ENCODE measurements at places on chromosomes 7 and 10.

DNA sequence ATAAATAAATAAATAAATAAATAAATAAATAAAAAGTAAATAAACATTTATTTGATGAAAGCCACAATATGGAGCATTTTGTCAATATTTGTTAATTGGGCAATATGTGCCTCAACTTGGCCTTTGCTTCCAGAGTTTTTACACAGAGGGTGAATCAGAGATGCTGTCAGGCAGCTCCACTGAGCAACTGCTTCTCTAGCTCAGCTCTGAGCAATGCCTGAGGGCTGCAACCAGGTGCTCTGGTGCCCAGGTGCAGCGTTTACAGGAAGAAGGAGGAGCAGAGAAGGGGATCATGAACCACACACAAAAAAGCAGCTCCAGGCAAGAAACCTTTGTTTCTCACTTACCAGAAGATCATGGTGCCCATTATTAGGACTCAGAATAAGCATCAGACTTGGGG lies 876.2 kb upstream of the AUTS2 start:
- no peak for DNase-seq

DNA sequence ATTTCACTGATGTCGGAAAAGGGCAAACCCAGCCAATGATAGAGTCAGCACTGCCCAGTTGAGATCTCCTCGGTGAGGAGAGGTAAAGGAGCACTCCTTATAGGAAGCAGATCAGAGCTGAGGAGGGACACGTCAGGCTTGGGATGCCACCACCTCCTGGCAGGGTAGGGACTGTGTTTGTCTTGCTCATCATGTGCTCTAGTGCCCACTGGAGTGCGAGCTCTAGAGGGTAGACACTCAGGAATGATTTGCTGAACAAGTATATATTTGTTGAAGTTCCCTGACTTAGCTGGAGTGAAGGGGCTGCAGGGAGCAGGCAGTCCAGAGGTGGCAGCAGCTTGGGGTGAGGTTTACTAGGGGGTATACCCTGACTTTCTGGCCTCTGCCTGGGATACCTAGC lies 146.5 kb downstream of the NOC3L start:
- DNase-seq, result no peak

DNA sequence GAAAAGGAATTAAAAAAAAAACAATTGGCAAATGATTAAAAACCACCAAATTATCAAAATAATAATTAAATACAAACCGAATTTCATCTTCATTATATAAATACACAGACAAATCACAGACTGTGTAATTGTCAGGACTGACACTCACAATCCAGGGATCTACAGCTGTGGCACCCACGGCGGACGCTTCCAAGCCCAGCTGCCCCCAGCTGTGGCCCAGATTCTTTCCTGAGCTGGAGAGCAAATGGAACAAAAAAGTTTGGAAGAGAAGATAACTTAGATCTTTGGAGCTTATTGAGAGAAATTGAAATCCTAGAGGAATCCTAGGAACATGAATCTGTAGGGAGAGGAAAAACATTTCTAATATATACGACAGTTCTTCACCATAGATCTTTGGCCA lies 316.1 kb downstream of the OTUD1 start:
- DNase-seq, result no peak

DNA sequence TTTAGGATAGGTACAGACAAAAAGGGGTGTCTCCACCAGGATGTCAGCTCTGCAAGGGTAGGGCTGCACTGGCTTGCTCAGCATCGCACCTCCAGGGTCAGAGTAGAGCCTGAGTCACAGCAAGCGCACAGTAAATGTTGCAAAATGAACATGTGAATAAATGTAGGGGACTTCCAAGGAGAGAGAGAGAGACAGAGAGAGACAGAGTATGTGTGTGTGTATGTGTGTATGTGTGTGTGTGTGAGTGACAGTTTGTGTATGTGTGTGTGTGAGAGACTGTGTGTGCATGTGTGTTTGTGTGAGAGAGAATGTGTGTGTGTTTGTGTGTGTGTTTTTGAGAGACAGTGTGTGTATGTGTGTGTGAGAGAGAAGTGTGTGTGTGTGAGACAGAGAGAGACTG lies 163.3 kb downstream of the RPS24 start:
- DNase-seq, result no peak

- no peak for DNase-seq
These were observed 136.9 kb upstream of the PTN start for GRCh38 chr7:137480401-137480800.

- DNase-seq, result no peak
These were observed 127.8 kb upstream of the MGMT start for GRCh38 chr10:129339191-129339590.

DNA sequence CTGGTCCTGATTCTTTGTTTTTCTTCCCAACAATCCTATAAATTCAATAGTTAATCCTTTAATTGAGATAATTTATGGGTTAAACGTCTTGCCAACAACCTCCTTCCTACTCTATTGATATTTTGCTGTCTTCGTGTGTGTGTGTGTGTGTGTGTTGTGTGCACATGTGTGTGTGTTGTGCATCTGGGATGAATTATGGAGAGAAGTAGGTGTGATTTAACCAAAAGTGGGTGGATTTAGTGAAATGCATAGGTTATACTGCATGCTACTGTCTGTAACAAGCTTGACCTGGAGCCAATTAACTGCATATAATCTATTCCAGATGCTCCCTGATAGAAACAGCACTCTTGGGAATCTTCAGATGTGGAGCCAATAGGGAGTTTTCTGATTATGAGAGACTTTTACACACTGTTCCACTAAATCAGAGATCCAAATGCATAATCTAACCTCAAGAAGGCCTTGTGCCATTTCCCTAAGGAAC lies 61.2 kb downstream of the SEMA3D start:
- no peak for DNase-seq

DNA sequence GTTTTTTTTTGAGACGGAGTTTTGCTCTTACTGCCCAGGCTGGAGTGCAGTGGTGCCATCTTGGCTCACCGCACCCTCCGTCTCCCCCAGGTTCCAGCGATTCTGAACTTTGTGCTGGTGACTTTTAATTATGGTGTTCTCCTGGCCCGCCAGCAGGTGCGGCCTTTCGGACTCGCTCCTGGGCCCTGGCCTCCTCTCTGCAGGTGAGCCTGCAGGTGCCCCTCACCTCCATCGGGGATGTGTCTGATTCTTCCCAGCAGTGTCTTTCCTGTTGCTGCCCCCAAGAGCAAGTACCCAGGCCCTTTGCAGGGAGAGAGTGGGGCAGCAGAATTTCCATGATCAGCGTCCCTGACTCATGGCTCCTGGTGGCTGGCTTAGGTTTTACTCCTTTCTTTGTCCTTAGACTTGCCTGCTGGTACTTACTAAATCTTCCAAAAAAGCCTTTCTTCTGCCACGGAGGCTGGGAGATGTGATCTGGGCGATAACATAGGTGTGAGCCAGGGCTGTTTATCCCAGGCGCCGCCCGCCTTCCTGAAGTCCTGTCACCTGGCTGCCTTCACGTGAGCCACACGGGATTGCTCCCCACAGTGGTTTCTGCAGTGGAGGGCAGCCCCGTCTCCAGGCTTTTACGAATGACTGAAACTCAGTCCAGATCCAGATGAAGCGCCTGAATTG lies 10.7 kb downstream of the WIPI2 start:
- no peak for DNase-seq

GRCh38 chr7:39529582-39529981 lies 36.6 kb upstream of the YAE1 start:
- DNase-seq, result no peak

GRCh38 chr10:62233356-62234076 lies 35.1 kb downstream of the RTKN2 start:
- no peak for DNase-seq

GRCh38 chr10:74206746-74207145 lies 55.7 kb downstream of the ADK start:
- no peak for DNase-seq

GRCh38 chr7:98808751-98809460 lies 60.9 kb downstream of the TMEM130 start:
- no peak for DNase-seq

DNA sequence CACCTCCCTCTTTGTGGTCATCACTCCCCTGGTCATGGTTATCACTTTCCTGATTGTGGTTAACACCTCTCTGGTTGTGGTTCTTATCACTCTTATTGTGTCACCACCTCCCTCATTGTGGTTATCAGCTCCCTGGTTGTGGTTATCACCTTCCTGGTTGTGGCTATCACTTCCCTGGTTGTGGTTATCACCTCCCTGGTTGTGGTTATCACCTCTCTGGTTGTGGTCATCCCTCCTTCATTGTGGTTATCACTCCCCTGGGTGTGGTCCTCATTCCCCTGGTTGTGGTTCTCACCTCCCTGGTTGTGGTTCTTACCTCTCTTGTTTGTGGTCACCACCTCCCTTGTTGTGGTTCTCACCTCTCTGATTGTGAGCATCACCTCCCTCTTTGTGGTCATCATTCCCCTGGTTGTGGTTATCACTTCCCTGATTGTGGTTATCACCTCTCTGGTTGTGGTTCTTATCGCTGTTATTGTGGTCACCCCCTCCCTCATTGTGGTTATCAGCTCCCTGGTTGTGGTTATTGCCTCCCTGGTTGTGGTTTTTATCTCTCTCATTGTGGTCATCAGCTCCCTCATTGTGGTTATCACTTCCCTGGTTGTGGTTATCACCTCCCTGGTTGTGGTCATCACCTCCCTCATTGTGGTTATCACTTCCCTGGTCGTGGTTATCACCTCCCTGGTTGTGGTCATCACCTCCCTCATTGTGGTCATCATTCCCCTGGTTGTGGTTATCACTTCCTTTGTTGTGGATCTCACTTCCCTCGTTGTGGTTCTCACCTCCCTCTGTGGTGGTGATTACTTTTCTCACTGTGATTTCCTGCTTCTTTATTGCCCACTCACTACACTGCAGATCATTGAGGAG lies 106.7 kb downstream of the GPR26 start:
- DNase-seq, result no peak

DNA sequence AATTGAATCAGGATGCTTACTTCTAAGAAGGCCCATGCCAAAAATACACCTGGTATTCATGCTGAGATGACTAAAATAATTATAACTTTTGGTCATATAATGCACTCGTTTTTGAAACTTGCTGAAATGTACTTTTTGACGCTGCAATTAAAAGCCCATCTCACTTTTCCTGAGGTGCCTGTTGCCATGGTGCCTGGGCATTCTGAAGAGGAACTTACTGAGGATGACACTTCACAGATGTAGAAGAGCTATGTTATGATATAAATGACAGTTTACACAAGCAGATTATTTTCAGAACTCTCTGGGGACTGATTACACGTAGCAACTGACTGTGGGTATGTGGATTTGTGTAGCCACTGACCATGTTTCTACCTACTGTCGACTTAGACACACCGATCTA lies 182.4 kb downstream of the TPK1 start:
- DNase-seq, result no peak

GRCh38 chr7:106553446-106553836 lies 107.5 kb downstream of the CCDC71L start:
- DNase-seq, result no peak

DNA sequence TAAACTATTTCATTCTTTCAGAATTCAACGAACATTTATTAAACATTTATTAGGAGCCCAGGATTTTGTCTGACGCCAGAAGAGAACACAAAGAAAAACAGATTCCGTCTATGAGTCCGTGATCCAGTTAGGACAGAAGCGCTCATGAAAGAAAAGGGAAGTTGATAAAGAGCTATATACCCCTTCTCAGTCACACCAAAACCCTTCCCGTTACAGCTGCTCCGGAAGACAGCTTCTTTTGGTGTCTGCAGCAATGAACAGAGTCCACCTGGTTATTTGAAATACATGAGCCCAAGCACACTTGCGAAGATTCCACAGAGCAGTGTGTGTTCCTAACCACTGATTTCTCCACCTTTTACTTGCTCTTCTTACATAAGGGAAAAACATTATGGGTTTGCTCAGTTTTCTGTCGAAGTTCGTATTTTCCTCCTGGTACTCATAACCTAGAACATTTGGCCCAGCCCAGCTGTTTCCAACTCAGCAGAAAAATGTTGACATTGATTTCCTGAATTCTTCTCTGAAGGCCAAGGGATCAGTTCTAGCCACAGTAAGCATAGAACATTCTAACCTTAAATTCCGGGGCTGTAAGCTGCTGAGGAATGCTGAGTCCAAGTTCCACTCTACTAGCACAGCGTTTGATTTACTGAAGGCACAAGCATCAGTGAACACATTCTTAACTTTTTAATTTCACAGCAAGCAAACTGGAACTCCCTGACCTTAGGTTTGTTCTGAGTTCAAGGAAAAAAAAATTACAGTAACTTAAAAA lies 206.5 kb downstream of the SORCS1 start:
- no peak for DNase-seq

GRCh38 chr7:123537026-123537642 lies 2.7 kb upstream of the IQUB start:
- no peak for DNase-seq

GRCh38 chr7:99201027-99201426 lies 6.9 kb downstream of the KPNA7 start:
- no peak for DNase-seq

DNA sequence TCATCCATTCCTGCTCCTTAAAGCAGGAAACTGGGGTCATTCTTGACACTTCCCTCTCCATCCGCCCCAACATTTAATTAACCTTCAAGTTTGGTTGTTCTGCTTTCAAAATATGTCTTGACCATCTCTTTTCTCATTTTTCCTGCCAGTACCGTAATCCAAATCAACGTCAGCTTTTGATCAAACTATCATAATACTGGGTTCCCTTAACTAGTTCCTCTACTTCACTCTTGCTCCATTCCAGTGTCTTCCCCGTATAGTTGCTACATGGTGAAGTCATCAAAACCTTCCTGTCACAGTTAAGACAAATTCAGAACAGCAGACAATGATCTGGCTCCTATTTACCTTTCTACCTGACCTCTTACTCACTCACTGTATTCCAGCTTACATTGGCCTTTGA lies 6.6 kb upstream of the KLF14 start:
- DNase-seq, result no peak

DNA sequence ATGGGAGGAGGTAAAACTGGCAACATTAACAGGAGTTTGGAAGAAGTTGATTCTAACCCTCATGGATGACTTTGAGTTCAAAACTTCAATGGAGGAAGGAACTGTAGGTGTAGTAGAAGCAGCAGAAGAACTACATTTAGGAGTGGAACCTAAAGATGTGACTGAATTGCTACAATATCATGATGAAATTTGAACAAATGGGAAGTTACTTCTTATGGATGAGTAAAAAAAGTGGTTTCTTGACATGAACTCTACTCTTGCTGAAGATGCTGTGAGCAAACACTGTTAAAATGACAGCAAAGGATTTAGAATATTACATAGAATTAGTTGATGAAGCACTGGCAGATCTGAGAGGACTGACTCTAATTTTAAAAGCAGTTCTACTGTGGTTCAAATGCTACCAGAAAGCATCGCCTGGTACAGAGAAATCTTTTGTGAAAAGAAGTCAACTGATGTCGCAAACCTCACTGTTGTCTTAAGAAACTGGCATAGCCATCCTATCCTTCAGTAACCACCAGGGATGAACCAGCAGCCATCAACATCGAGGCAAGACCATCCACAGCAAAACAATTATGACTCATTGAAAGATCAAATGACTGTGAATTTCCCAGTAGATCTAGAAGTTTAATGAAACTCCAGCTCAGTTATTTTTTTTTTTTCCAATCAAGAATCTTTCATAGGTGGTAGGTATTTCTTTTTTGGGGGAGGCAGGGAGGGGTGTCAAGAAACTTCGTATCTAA lies 20.8 kb downstream of the BRAF start:
- no peak for DNase-seq
